ENCODE measurements at places on chromosomes 6 and 20.

DNA sequence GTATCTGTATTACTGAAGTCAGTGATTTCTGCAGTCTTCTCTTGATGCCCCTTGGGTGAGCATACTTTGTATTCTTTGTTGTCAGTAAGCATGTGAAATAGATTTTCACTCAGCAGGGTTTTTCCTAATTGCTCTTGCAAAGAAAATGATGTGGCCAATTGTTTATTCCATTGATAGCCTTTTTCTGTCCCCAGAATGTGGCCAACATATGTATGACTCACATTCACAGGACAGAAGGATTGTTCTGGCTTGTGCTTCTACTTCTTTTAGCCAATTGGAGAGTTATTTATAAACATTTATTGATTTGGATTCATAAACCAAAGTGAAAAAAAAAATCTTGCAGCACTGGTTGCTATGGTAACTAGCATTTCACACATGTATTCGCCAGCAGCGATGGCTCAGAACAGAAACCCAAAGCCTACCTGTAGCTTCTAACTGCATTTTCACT, 54.4 kb upstream of the RBM24 start:
- no peak for DNase-seq

DNA sequence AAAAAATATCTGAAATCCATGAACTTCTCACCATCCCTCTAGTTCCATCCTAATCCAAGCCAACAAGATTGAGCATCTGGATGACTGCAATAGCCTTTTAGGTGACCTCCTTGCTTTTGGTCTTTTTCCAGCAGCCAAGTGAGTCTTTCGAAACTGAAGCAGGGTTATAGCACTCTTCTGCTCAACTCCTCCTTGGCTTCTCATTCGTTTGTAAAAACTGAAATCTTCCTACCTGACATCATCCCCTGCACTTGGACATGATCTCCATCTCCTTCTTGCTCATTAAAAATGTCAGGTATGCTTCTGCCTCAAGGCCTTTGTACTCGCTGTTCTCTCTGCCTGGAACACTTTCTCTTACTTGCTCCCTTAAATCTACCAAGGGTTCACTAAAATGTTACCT, 46.0 kb downstream of the STX7 start:
- no peak for DNase-seq

- DNase-seq, result no peak
Observed at GRCh38 chr20:62426699-62427131, 624 bp downstream of the RBBP8NL start.

DNA sequence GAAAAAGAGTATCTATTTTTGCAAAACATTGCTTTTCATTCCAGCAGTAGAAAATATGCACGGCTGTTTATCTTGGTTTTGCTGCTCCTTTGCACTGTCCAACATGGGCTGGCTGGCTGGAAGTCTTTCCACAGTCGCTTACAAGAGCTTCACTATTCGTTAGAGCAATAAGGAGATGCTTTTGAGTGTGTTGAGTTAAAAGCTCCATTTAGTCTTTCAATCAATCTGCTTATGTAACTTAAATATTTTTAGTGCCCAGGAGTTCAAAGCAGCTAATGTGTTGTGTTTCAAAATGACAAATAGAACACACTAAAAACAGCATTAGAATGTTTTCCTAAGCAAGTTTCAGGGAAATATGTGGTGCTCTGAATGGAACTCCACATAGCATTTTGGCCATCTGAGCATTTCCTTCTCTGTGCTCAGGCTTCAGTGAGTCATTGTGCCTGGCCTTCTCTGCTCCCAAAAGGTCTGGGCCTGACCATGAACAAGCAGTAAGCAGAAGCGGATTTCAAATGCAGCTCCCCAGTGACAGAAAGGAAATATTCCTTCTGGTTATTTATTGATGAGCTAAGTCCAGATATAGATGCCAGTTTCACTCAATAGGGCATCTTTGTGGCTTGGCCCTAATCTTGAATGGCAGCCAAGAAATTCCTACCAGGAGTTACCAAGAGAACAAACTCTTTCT, 580.3 kb downstream of the TENT5A start:
- DNase-seq, result no peak

Measured in hypothalamus (tissue), 51 donors.